ENCODE measurements at places on chromosomes 6 and 20.

DNA sequence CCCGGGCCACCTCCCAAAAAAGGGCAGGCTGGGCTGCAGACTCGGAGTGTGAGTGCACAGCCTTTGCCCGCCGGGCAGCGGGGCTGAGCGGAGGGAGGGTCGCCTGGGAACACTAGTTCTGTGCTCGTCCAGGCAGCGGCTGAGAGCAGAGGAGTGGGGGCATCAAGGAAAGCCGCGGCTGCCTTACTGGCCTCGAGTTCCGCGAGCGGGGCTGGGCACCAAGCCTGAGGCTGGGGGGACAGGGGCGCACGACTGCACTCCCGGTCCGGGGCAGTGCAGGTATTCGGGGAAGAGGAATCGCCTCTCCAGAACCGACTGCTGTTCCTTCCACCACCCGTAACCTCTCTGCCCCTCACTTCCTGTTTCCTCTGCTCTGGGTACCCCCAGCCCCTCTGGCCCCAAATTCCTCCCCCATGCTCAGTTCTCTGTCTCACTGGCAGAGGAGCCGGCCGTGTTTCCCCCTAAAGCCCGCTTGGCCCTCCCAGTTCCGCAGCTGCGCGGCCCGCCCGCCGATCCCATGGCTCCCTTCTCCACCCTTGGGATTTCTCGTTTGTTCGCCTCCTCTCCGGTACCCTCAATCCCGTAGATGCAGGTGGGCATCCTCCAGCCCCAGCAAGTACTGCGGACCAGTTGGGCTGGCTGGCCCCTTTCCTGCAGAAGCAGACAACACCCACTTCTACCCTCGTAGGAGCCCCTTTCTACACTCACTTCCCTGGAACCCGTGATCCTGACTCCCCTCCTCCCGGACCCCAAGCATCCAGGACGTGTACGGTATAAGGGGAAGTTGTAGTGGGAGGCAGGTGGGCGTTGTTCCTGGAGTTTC is 5.1 kb downstream of the RING1 start:
- DNase-seq, result no peak

GRCh38 chr6:93319304-93319703 is 100.1 kb downstream of the EPHA7 start:
- no peak for DNase-seq

DNA sequence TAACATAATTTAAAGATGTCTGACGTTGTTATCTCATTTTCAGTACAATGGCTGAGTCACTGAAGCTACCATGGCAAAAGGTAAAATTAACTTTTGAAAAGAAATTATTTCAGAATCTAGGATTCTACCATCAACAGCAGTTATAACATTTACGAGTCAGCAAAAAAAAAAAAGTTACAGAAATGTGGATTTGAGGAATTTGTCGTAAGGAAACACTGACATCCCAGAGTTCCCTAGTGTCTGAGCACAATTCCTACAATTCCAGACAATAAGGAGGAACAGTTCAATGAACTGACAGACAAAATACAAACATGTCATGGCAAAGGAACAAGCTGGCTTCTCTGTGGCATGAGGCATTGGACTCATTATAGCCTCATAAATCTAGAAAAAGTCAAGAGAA is 19.1 kb downstream of the ABRACL start:
- DNase-seq, result no peak

DNA sequence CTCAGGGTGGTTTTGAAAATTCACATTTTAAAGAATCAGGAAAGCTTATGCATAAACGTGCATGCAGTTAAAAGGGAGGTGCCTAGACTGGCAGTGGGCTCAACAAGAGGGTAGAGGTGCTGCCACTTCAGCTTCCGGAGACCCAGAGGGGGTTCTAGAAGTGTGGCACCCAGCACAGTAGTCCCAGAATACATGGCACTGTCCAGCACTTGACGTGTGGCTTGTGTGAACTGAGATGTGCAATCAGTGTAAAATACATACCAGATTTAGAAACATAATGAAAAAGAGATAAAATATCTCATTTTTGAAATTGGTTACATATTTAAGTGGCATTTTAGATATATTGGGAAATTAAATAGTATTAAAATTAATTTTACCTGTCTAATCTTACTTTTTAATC is 89.3 kb downstream of the RIN2 start:
- no peak for DNase-seq

GRCh38 chr20:11153819-11154218 is 480.0 kb upstream of the JAG1 start:
- DNase-seq, result no peak

DNA sequence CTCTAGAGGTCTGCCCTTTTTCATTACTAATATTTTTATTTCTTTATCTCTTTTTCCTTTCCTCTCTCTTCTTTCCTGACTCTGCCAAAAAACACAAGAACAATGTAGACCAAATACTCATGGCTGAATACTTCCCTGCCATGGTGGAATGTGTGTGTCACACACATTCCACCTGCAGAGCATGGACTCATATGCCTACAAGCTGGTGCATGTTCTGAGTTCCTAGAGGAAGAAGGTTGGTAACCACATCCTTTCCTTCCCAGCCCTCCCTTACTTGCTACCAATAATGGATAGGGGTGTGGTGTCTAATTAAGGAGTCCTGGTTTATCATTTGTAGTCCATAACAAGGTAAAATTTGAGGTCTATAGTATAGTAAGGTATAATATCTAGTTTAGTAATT is 15.2 kb upstream of the CST9L start:
- DNase-seq, result no peak

GRCh38 chr20:40922865-40923264 is 105.8 kb upstream of the TOP1 start:
- no peak for DNase-seq

- DNase-seq, result no peak
These were observed 78.7 kb upstream of the PHACTR3 start for GRCh38 chr20:59525500-59526241.

- DNase-seq, result no peak
These were observed 375.2 kb downstream of the CD109 start for GRCh38 chr6:74071214-74071613.

DNA sequence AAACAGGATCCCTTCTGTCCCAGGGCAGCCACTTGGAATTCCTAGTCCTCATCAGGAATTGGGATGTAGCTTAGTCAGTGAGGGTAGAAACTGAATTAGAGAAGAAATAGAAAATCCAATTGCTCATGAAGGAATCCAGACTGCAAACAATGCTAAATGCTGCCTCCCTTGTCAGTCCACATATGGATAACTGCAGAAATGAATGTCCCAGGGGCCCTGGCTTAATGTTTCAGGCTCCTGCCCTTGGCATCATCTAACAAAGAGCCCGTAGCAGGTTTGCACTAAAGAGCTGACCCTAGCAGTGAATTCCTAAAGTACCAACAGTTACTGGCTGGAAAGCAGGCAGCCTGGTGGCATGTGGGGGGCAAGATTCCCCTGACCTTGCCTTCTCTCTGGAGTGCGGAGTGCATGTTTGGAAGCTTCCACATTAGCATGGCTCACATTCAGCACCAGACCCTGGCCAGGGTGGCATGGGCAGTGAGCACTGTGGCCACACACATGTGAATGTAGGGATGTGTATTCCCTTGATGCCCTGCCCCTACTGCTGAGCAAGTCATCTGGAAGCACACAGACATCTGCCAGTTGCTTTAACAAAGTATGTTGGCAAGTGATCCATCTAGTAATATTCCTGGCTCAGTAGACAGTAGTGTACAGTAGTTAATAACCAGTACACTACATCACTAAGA is 394.5 kb downstream of the CDC5L start:
- no peak for DNase-seq

GRCh38 chr20:16608277-16608650 is 35.0 kb upstream of the KIF16B start:
- DNase-seq, result no peak

Data from AG09319 (cell line).